ENCODE measurements at places on chromosomes 11 and 22.

DNA sequence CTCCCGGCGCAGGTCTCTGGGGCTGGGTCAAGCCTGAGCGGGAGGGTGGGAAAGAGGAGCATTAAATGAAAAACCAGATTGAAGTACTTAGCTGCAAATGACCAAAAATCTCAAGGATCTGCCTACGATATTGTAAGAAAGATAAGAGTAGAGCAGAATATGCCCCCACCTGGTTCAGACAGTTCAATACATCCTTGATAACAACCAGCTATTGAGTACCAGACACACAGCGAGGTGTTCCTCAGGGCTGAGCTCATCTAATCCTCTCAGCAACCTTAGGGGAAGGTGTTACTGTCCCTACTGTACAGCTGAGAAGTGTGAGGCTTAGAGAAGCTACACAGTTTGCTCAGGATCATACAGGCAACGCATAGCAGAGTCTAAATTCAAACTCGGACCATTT is 27.4 kb upstream of the HMGXB4 start:
- DNase-seq, result no peak

DNA sequence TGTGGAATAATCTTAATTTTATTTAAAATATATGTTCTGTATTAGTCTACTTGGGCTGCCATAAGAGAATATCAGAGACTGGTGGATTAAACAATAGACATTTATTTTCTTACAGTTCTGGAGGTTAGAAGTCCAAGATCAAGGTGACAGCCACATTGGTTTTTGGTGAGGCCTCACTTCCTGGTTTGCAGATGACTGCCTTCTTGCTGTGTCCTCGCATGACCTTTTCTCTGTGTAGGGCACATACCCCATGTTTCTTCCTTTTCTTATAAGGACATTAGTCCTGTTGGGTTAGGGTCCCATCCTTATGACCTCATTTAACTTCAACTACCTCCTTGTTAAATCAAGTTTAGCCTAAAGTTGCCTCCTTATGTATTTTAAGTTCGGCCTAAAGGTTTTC is 202.7 kb upstream of the MPPED2 start:
- DNase-seq, result no peak

- no peak for DNase-seq
Measured at GRCh38 chr11:118004543-118005223, 18.5 kb downstream of the IL10RA start.

DNA sequence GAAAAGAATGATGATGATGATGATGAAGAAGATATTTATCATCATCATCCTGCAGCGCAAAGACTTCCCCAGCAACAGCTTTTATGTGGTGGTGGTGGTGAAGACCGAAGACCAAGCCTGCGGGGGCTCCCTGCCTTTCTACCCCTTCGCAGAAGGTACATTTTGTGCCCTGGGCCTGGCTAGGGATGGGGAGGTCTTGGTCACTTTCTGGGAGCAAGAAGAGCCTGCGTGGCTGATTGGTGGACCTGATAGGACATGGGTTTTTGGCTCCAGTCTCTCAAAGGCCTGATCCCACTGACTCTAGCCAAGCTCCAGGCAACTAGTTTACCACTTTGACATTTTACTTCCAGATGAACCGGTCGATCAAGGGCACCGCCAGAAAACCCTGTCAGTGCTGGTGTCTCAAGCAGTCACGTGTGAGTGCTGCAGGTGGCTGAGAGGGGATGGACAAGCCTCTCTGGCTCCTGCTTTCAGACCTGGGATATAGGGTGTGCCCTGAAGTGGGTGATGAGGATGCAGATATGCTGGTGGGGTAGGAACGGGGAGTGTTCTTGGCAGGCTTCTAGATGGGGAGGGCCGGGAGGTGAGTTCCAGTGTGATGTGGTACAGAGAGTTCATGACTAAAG is 5.3 kb downstream of the SIDT2 start:
- DNase-seq, result no peak

DNA sequence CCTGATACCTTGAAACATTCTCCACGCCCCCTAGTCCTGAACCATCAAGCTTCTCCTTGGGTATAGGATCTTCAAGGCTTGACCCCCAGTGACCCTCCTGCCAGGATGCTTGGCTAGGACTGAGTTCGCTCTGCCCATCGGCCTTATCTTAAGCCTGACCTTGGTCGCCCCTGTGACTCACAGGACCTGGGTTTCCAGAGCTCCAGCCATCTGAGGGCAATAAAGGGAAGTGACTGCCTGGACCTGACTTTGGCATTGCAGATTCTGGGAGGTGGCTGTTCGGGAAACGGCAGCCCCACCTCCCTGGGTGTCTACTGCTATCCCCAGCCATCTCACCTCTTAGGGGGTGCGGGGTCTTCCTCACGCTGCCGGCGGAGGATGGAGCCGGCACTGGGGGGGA is 15.4 kb downstream of the CARD10 start:
- no peak for DNase-seq

- DNase-seq, result no peak
Measured at GRCh38 chr11:119258180-119258579, 52.0 kb downstream of the CBL start.

DNA sequence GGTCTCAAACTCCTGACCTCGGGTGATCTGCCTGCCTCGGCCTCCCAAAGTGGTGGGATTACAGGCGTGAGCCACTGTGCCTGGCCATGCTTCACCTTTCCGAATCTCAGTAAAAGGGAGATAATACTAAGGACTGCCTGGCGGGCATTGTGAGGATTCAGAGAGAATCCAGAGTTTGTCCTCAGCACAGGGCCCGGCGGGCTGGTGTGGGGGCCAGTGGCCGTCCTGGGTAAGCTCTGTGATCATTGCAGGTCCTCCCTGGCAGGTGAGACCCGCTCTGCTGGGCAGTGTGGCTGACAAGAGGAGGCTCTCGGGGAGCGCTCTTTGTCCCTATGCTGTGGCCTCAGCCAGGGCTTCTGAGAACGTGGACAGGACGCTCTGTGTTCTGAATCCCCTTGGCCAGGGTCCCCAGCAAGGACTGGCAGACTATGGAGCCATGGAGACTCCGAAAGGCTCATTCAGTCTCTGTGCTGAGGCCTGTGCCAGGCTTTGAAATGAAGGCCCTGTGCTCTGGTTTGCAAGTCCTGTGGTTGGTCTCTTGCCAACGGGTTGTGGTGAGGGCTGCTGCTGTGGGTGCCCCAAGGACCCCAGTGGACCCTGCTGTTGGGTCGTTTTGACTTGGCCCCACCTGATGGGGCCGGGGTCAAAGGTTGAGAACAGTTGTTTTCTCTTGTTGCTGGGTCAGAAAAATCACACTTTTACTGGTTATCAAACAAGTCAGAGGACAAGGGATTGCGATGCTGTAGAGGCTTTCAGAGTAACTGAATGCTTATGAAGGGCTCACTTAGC is 2.1 kb downstream of the TPCN2 start:
- no peak for DNase-seq

GRCh38 chr22:37244114-37244921 is at the start of gene RAC2:
Gene RAC2, minus strand, starts transcription at chr22:37244269. Its CDS starts 121 bp downstream, at chr22:37244148.
- no peak for DNase-seq

- peak; percentile 85 for DNase-seq
Measured at GRCh38 chr11:118930094-118930712, 4.5 kb upstream of the BCL9L start.

DNA sequence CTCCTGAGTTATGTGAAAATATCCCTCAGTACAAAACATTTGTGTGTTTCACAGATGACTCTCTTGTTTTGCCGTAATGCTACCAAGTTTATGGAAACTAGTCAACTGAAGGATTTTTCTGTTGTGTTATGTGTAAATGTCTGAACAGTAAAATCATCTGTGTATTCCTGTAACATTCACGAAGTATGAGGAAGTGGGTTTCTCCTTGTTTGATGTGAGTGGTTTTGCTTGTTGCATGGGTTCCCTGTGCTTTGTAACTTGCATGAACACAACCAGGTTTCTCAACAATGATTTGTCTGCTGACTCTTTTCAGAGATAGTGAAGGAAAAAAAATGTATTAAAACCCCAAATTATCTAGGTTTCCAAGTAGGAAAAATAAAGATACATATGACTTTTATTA is 138.1 kb downstream of the PGR start:
- DNase-seq, result peak; percentile 72

- DNase-seq, result no peak
Measured at GRCh38 chr11:57290288-57290687, 34.5 kb downstream of the TNKS1BP1 start.

DNA sequence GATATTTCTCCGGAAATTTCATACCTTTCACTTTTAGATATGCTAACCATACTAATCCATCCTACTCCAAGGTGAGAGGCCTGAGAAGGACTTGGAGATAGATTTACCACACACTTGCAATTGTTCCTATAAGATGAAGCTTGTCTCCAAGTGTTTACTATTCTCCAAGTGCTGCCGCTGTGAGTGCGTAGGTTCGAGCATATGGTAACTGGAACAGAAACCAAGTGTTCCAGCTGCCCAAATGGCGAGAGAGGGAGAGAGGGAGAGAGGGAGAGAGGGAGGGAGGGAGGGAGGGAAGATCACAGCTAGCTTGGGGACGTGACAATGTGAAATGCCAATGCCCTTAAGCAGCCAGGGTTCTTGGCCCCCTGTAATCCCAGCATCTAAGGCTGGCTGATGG is 21.5 kb downstream of the ASCC2 start:
- no peak for DNase-seq

GRCh38 chr22:20589614-20590476 is 82.4 kb downstream of the MED15 start:
- no peak for DNase-seq

DNA sequence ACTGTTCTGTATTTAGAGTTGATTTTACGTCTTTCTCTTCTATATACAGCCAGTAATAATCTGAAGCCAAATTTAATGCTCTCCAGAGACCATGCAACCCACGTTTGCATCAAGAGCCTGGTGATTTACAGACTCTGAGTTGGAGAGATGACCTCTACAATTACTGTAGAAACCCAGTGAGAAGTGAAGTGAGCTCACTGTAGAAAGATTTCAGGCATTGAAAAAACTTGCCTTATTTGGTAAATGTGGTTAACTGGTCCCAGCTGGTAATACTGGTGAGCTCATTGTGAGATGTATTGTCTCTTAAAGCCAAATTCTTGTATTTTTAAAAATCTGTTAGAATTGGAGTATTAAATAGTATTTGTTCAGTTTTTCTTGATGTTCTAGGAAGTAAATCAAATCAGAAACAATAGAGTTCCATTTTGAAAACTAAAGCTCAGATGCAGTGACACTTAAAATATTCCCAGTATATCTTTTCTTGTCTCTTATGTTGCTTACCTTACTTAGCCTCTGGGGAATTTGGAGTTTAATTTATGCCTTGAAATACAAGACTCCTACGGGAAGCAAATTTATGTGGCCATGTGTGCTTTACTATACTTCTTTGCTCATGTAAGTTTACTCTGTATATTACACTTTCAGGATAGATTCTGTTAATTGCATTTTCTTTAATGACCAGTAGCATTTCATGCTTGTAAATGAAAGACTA is 189.9 kb downstream of the ARHGAP42 start:
- DNase-seq, result no peak

DNA sequence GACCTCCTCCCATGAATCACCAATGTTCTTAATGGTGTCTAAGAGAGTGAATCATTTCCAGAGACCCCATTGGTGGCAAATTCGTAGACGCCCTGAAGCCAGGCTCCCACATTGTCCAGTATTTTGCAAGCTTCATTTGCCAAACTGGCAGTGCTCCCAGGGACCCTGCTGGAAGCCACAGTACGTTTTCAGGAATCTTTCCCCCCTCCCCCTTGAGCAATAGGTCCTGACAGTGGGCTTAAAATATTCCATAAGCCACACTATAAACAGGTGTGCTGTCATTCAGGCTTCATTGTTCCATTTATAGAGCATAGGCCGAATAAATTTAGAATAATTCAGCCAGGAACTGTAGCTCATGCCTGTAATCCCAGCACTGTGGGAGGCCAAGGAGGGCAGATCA is 125.3 kb downstream of the MORC2 start:
- DNase-seq, result no peak

- DNase-seq, result no peak
Measured at GRCh38 chr22:38072322-38073149, 11.4 kb downstream of the SLC16A8 start.

DNA sequence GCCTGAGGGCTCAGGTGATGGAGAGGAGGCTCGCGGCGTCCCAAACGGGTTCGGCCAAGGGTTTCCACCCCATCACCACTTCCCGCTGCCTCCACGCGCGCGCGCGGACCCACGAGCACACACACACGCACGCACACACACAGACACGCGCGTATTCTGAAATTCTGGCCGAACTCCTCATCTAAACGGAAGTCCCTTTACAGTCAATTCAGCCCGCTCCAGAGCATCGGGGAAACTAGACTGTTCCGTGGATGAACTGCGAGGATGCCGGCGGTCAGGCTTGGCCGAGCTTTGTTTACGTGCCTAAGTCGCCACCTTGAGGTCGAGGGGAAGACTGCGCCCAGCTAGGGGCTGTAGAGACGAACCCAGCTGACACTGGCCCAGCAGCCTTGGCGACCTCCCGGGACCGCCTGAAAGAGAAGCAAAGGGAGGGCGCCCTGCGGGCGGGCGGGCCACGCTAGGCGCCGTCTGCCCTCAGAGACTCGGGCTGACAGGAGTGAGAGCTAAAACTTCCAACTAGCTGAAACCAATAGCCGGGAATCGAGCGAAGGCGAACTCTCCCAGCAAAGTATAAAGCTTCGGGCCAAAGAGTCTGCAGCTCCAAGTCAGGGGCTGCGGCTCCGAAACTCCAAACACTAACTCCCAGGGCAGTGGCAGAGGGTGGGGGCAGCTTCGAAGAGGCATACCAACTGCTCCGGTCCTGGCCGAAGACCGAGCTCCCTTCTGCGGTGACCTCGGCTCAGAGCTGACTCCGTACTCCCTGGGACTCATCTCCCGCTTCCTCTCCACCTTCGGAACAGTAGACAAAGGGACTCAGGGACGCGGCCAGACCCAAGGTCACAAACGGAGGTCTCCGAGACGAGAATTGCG is 124.7 kb upstream of the C11orf58 start:
- no peak for DNase-seq

DNA sequence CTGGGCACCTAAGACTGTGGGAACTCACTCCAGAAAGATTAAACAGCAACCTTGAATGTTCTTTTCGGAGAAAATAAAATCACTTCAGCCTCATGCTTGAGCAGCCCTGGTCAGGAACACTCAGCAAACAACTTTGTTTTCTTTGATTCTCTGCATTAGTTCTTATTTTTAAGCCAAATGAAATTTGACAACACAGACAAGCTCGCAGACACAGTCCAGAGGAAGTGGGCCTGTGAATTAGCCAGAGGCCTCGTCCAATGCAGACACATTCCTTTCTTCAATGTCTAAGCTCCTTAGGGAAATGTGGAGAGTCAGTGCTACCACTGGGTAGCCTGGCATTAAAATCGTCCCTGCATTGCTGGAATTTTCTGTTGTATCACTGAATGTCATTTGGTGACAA is 62.9 kb upstream of the CSNK2A3 start:
- DNase-seq, result no peak

Data from epithelial cell of prostate (primary cell).